ENCODE measurements at places on chromosomes 5 and 9.

GRCh38 chr9:91036826-91037510 is 235.3 kb downstream of the SYK start:
- DNase-seq, result peak; percentile 72

DNA sequence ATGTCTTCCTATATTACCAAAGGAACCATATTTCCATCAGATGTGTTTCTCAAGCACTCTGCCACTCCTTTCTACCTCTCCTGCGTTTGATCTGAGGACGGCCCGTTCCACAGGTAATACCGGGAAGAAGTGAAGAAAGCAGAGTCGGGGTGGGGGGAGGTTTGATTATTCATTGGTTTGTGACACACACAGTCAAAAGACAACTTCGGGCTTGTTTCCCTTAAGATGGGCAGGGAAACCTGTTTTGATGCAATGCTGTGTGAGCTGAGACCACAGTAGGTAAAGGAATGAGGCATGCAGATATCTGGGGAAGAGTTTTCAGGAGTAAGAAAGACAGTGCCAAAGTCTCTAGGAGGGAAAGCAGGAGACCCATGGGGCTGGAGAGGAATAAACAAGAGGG is 54.0 kb downstream of the BOD1 start:
- DNase-seq, result no peak

GRCh38 chr9:88218726-88219125 is 80.5 kb upstream of the SPATA31C2 start:
- no peak for DNase-seq

- no peak for DNase-seq
Observed at GRCh38 chr9:81108391-81108790, 581.0 kb downstream of the TLE1 start.

DNA sequence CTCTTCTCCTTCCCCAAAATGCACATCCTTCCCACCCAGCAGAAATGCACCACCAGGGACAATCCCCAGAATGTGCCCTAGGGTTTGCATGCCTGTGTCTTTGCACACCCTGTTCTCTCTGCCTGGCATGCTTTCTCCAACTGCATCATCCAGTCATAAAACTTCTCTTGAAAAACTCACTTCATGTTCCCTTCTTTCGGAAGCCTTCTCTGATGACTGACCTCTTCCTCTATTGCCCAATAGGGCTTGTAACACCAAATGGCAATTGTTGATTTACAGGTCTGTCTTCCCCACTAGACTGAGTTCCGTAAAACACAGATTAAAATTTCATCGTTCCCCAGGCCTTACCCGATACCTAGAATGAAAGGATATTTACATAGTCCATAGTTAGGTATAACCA is 83.1 kb upstream of the SPOCK1 start:
- no peak for DNase-seq

- no peak for DNase-seq
Observed at GRCh38 chr5:158482125-158482524, 617.6 kb downstream of the EBF1 start.

GRCh38 chr5:7756453-7756852 is 94.5 kb downstream of the CFAP90 start:
- DNase-seq, result no peak

DNA sequence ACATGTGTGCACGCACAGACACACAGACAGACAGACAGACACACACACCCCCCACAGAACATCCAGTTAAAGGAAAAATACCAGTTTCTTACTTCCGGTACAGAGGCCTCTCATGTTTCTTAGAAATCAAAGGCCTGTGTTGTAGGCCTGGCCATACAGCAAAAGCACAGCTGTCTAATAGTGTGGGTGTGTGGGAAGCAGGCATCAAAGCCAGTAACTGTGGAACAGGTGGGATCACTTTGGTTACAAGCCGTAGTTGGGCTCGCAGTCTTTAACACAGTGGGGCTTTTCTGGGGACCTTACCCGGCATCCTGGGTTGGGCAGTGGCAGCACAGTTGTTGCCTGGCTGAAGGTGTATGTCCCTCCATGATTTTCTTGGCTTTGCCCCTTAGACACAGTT is 55.2 kb downstream of the FBXL7 start:
- DNase-seq, result no peak

DNA sequence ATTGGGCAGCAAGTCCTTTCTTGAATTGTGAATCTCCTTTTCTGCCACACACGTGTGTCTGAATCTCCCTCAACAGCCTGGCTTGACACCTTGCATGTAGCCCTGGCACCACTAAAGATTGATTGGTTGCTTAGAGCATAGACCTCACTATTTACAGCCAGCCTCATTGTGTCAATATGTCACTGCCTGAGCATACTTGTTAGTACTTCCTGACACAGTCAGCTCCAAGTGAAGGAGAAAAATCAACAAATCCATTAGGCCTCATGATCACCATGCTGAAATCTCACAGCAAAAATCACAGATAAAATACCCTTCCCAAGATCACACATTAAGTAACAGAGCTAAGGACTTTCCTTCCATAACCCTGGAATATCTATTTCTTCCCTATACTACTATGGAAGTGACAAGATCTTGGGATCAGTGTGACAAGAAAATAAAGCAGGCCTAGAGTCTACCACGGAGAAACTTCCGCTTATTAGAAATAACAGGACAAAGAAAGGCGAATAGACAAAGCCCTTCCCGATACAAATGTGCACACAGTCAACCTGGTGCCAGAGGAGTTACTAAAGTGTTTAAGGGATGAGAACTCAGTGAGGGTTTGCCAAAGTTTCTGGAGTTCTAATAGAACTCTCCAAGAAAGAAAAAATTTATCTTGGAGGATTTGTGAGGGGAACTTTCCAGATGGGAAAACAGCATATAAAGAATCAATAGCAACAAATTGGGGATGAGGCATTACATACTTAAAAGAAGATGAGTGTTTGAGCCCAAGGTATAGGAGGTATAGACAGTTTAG is 5.6 kb upstream of the ARL15 start:
- no peak for DNase-seq

DNA sequence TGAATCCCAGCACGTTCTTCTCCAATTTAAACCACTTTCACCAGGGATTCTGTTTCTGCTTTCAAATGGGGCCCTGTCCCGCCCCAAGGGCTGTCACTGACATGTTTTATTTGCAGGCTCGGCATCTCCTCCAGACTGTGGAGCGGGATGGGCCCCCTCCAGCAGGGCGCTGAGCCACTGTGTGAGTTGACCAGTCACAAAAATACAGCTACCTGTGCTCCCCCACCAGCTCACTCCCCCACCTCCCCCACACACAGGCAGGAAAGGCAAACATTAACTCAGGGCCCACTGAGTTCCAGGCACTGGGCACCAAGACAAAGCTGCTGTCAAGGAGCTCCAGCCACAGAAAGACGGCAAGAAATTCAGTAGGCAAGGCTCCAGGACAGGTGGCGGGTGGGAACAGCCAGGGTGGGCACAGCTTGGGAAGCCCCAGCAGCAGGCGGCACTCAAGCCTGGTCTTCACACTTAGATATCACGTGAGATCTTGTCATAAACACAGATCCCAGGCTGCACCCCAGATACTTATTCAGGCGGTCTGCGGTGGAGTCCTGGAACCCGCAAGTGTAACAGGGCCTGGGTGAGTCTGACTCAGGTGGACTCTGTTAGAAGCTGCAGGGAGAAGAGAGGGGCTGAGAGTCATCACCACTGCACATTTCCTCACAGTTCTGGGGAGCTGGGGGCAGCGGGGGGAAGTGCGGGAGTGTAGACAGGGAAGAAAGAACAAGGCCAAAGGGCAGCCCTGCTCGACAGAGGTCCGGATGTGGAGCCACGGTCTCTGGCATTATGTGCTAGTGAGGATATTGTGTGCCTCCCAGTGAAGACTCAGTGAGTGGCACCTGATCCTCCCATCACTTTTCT is 44.7 kb downstream of the OR2V1 start:
- DNase-seq, result no peak

DNA sequence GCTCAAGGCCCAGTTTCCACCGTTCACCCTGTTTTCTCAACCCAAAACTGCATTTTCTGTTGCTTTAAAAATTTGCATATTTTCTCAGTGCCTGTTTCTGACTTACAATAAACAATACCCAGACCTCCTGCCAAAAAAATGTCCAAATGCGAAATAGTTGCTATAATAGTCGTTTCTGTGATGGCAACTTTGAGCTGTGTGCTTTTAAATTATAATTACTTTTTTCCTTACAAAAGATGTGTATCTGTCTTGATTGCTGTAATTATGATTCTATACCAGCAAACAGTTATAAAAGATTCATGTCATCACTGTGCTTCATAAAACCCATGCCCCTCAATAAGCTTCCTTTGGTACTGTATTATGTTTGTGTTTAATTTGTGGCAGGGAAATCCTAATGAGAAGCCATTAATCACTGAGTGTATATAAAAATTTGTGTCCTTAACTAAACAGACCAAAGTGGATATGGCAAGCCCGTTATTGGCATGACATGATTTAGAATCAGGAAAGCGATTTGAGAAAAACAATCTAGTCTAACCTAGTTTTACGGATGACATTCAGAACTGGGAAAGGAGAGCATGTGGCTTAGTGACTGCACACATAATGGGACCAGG is 5.4 kb upstream of the SLC1A3 start:
- no peak for DNase-seq

All from SHP77 treated with DMSO at 0.1 percent for 48 hours (cell line).